ENCODE measurements at places on chromosomes 7 and 10.

DNA sequence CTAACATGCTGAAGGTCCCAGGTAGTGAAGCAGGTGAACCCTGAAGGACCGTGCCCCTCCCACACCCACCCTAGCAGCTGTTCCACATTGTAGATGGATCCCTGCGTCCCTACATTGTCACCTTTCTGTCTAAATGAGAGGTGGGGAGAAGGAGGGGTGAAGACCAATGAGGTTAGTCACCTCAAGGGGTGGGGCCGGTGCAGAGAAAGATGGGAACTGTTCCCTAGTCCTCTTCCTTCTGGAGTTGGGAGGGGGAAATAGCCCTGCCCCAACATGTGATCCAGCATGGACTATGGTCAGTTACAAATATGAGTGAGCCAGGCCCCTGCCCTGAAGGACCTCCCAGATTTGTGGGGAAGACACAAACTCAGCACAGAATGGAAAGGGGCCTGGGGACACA lies 124.5 kb downstream of the LHPP start:
- no peak for DNase-seq

GRCh38 chr7:20030417-20030816 lies 186.8 kb downstream of the MACC1 start:
- DNase-seq: no peak

DNA sequence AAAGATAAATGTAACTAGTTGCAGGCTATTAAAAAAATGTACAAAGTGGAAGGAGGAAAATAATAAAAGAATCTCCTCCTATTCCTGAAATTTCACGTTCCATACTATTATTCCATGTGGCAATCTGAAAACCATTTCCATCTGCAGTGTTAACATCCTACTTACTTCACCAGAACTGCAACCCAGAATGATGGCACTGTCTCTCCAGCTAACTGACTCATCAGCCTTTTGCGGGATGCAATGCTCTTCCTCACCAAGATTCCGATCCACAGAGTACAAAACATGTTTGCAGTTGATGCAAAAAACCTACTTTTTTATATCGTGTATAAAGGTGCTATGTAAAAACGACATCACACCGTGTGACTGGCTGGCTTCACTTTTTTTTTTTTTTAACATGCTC lies 50.8 kb downstream of the ESYT2 start:
- DNase-seq: no peak

DNA sequence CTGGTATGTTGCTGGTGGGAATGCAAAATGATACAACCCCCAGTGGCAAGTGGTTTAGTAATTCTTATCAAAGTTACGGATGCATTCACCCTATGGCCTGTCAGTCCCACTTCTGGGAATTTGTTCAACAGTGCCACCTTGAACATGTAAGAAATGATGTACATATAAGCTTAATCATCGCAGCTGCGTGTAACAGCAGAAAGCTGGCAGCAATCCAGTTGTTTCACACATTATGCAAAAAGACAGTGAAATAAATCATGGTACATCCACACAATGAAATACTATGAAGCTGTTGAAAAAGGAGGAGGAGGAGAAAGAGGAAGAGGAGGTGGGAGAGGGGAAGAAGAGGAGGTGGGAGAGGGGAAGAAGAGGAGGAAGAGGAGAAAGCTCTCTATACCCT lies 76.2 kb upstream of the MYL10 start:
- DNase-seq: no peak

DNA sequence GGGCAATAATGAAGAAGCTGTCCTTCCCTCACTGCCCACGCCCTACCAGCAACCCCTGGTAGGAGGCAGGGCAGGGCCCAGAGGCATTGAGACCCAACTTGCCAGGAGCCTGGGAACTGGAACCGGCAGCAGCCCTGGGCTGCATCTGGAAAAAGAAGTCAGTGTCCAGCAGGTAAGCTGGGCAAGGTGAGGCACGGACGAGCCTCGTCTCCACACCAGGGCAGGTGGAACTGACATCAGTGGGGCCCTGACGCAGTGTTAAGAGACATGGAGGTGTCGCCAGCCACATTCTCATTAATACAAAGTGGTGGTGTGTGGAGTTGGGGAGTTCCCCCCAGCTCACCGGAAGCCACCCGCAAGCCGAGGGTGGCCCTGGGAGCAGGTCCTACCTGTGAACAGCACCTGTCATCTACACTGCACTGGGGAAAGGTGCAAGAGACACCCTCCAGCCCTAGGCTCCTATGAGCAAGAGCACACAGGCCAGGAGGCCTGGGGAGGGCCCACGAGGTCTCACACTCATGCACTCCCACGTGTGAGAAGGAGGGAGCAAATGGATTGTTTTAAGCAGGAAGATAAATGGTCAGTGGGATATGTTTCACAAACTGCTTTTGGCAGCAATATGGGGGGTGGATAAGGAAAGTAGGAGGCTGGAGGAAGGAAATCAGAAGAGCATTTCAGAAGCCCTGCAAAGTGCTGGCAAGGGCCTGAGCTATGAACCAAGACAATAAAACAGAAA lies 53.6 kb downstream of the COBL start:
- DNase-seq: no peak

DNA sequence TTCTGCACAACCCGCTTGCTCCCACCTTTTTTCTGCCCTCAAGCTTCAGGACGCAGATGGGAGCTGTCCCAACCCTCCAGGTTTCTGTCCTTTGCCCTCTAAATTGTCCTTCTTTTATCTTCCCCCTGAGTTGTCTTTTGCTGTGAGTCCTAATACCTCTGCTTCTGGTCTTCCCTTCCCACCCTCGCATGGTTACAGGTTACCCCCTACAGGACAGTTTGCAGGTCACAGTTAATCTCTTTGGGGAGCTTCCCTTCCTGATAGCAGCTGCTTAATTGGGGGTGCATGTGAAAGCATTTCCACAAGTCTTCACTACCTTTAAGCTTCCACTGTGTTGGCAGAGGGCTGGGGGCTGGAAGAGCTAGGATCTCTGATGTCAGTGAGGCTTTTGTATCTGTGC lies 121.5 kb upstream of the CXCL12 start:
- no peak for DNase-seq

DNA sequence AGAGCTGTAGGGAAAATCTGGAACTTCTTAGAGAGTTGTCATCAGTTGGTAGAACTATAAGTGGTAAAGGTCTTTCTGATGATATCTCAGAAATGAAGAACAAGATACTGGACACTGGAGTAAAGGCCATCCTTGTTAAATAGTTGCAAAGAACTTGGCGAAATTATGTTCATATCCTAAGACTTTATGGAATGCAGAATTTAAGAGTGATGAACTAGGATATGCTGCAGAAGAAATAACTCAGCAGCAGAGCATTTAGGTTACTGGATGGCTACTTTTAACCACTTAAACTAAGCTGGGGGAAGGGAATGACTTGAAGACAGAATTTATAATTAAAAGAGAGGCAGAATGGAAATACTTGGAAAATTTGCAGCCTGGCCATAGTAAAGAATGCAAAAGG lies 23.7 kb downstream of the PTEN start:
- DNase-seq: no peak

DNA sequence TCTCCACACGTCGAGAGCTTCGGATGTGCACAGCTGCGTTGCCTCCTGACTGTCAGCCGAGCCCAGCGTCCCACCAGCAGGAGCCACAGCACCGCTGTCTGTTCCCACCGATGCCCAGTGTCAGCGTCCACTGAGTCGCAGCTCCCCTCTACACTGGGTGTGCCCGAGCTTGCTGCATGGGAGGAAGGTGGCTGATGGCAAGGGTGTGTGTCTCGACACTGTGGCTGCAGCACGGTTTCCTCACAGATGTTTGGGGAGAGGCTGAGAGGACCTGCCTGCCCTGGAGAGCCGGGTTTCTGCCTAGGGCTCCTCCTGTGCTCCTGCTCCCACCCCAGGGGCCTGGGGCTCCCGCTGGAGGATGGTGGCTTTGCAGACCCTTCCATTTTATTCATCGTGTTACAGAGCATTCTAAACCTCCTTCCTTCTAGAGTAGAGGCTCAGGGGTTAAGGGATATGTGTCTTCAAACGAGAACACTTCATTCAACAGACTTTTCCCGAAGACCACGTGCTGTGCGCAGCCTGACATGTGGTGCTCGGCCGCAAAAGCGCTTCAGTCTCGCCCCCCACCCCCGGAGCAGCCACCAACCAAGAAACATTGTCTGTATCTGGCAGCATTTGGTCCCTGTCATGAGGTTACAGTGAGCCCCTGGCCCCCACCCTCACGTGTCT lies 384.8 kb downstream of the DNAJB6 start:
- no peak for DNase-seq

- no peak for DNase-seq
Measured at GRCh38 chr10:118892255-118892654, 137.3 kb upstream of the NANOS1 start.

DNA sequence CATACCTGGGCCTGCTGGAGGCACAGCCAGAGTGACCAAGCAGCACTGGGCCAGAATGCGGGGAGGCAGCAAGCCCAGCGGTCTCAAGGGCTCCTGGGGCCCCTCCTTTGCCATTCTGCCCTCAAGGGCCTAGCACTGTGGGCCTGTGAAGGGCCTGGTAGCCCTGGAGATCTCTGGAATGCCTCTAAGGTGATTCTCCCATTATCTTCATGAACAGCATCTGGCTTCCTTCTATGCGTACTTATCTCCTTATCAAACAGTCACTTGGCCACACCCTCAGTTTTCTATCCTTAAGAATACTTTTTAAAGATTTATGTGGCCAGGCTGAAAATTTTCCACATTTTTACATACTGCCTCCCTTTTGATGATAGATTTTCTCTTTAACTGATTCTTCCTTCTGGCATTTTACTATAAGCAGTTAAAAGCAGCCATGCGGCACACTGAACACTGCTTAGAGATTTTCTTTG lies 67.5 kb upstream of the CCNY start:
- no peak for DNase-seq

DNA sequence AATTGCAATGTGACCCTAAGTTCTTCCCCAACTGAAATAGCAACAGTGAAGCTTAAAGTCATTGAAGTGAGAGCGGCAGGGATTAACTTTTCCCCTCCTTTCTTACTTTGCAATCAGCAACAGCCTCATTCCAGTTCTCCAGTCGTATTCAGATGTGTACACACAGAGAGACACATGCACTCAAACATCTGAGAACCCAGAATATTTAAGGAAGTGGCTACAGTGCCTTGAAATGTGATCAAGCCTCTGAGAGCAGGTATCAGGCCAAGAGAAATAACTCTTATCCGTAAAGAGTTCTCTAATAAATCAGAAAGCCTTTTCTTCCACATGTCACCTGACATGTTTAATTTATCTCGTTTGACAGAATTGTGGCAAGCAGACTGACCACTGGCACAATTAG lies 388.9 kb upstream of the NPVF start:
- DNase-seq: no peak

GRCh38 chr10:132265890-132266496 lies 41.8 kb downstream of the STK32C start:
- DNase-seq: no peak

GRCh38 chr7:67620216-67620933 lies 623.7 kb downstream of the TYW1 start:
- DNase-seq: no peak

DNA sequence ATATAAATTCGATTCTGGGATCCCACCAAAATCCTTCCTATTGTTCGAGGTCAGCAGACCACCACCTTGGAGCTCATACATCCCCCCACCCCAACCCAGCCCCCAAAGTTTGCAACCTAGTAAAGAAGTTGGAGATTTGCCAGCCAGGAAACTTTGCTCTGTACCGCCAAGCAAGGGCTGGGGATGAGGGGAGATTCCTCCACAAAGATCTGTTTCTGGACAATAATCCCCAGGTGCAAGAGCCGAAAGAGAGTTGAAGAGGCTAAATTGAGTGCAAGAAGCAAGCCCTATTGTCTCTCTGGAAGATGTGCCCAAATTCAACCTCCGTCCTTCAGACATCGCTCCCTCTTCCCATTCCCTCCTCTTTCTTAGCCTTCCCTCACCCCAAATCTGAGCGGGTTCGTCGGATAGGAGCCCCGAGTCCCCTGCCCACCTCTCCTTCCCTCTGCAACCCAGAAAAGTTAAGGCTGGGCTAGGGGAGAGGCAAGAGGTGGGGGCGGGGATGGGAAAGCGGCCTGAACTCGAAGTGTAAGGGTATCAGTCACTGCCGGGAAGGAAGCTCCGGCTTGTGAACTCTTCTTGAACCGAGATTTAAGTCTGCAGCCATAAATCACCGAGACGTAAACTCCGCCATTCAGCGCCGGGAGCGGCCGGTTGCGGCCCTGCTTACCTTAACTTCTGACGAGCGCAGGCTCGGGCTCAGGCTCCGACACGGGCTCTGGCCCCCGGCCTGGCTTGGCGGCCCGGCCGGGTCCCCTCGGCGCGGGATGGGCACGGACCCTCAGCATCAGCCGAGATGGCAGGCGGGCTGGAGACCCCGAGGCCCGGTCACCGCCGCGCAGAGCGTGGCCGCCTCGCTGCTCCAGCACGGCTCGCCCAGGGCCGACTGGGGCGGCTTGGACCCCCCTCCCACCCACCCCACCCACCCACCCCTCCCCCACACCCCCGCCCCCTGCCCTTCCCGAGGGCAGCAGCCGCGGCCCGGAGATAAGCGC lies 10.8 kb upstream of the HOXA2 start:
- no peak for DNase-seq

DNA sequence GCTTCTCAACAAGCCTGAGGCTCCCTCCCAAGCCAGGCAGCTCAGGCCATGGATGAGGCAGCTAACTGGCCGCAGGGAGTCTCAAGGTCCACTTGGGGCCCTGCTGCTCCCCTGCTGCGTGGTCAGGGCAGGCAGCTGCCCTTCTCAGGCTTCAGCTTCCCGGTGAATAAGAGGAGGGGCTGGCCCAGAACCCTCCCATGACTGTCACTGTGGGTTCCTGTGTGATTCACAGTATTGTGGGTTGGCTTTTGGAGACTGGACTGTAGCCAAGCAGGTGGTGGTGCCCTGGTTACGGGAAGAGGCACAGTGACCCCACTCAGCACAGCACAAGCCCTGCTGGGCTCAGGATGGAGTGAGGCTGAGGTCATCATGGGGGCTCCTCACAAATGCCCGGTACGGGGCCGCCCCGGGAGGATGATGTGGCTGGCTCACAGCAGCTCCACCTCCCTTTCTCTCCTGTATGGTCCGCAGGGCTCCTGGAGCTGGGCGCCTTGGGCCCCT lies 189.8 kb downstream of the HECW1 start:
- DNase-seq: no peak

GRCh38 chr10:14456870-14457266 lies 126.1 kb upstream of the FRMD4A start:
- DNase-seq: no peak

- DNase-seq: no peak
Measured at GRCh38 chr7:90736968-90737939, 141.1 kb downstream of the CDK14 start.

GRCh38 chr10:33377658-33378025 lies 43.2 kb upstream of the NRP1 start:
- no peak for DNase-seq

- DNase-seq: no peak
Measured at GRCh38 chr10:21184216-21184615, 287.1 kb upstream of the NEBL start.

DNA sequence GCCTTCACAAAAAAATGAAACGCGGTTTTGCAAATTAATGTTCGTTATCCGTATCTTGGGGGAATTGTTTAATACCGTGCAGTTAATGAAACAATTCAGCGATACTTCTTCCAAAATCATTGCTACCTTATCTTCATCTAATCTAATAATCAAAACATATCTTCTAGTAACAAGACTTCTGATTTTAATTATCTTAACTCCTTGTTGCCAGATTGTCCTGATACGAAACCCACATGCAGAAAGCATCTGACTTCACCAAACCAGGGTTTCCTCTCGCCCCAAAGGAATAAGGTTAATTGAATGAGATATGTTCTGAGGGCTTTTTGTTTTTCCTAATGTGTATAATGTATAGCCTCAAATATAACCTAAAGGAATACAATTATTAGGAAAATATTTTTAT lies 105.2 kb upstream of the SH2B2 start:
- no peak for DNase-seq

GRCh38 chr10:98920807-98921206 lies 314.8 kb downstream of the HPSE2 start:
- no peak for DNase-seq

GRCh38 chr7:44961844-44962482 lies 16.9 kb downstream of the MYO1G start:
- no peak for DNase-seq

Measured in effector memory CD4-positive, alpha-beta T cell (primary cell).